Activated CD8-positive, alpha-beta memory T cell treated with anti-CD3 and anti-CD28 coated beads for 1 hour (primary cell): ENCODE measurements at places on chromosomes 4 and X.

DNA sequence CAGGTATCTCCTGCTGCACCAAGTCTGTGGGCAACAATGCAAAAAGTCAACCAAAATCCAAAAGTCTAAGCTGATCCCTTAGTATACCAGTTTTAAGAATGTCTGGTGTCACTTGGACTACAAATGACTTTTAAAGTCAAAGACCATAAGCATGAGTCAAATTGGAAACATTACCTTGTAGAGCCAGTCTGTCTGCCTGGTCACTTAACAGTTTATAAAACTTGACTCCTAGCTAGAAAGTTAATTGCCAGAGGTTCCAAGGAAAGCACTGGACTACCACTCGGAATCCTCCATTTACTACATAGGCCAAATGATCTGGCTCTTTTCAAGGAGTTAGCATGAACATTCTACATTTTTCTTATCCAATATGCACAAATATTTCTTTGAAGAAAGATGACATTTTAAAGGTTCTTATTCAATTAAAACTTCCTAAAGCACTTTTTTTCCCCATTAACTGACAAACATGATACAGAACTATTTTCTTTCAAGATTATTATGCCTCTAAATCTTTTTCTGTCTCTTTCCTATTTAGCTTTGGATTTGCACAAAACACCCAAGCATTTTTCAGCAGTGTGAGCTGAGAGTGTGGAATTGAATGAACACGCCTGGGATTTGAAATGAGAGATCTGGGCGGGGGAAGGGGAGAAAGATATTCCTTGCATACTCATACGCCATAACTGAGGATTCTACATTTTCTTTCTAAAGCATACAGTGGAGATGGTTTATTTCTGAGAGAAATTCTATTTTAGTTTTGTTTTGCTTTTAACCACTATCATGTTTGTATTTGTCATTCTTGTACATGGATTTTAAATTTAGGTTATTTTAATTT is 188.4 kb downstream of the SHROOM3 start:
- DNase-seq, result no peak

- no peak for DNase-seq
Observed at GRCh38 chr4:118948545-118949144, 60.0 kb downstream of the SYNPO2 start.

DNA sequence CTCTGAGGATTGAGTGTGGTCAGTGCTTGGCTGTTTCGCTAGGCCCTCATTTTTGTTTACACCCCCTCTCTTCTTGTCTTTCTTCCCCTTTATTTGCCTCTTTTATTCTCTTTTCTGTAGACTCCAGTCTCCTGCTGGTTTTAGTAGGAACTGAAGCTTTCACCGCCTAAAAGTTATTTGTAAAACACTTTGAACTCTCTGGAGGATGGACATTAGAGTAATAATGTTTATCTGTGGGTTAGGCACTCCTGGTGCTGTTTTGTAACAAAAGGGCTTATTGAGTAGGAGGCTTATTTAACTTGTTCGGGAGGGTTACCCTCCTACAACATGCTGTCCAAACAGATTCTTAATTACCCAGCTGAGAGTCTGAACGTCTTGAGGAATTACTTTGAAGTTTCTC is 1.6 kb upstream of the ARHGAP10 start:
- no peak for DNase-seq

DNA sequence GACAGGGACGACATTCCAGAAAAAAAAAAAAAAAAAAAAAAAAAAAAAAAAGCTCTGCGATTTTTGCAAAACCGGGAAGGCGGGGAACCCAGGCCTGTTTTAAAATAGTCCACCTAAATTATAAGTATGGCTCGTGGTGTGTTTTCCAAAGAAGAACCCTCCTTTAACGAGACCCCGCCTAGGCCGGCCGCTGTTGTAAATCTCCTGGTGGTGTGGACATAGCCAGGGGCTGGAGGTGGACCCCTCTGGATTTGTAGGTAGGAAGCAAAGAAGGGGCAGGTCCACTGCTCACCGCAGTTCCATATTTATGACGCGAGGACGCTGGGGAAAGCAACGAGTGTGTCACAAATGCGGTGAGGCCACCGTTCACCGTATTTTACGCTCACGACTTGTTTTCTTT is 94.0 kb upstream of the SHOX start:
- DNase-seq, result no peak

DNA sequence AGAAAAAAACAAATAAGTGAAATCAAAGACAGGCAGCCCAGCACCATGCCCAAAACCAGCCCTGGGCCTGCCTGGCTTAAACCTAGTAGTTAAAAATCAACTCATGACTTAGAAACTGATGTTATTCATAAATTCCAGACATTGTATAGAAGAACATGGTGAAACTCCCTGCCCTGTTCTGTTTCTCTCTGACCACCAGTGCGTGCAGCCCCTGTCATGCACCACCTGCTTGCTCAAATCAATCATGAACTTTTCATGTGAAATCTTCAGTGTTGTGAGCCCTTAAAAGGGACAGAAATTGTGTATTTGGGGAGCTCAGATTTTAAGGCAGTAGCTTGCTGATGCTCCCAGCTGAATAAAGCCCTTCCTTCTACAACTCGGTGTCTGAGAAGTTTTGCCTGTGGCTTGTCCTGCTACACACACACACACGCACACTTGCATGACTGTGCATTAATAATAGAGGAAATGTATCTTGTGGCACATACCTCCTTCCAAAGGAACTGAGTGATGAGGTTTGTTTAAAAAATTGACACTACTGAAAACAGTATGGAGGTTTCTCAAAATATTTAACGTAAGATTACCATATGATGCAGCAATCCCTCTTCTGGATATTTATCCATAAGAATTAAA is 39.2 kb upstream of the UGT2B7 start:
- no peak for DNase-seq

- no peak for DNase-seq
Observed at GRCh38 chr4:67909905-67910584, 26.2 kb upstream of the TMPRSS11D start.

DNA sequence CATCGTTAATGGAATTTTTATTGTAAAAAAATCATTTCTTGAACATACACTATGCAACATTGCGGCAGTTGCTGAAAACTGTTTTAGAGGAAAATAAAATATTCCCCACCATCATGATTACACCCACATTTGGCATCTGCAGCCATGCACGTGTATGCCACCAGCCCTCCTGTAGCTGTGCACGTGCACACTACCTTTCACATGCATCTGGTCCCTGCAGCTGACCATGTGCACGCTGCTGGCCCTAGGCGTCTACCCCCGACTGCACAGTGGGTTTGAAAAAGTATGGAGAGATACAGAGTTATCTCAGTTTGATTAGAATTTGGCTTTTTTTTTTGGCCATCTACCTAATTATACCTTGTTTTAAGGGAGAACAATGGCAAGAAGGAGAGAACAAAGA is 569.8 kb upstream of the IGFBP7 start:
- no peak for DNase-seq
